Endodermal cell (in vitro differentiated cells): ENCODE measurements at places on chromosomes 3 and 15. TPM values are rescaled to one million over a fixed set of nuclear protein-coding genes. Genes with fewer than 3 reads are reported as not detected.

GRCh38 chr3:12903000-12903800 lies 61.8 kb upstream of the RPL32 start:
- DNase-seq = no peak

- no peak for DNase-seq
Measured at GRCh38 chr15:58114812-58115211, 23.4 kb upstream of the AQP9 start.

GRCh38 chr3:185153171-185153771 lies 411 bp upstream of the C3orf70 start:
- peak; percentile 86 for DNase-seq

DNA sequence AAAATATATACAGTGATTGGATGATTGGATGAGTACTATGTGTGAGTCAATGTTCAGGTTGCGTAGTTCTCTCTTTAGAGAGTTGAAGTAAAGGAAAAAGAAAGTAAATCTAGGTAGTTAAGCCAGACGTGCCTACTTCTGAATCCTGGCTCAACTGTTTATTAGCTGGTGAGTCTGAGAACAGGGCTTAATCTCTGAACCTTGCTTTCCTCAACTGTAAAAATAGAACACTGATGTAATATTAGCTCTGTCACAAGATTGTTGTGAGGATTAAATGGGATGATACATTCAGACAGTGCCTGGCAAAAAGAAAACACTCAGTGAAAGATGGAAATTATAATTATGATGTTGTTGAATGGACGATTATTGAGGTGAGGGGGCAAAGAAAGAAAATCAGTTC lies 413.4 kb downstream of the MAGI1 start:
- no peak for DNase-seq

GRCh38 chr3:134294302-134295280 lies 43.9 kb upstream of the RYK start:
- no peak for DNase-seq

DNA sequence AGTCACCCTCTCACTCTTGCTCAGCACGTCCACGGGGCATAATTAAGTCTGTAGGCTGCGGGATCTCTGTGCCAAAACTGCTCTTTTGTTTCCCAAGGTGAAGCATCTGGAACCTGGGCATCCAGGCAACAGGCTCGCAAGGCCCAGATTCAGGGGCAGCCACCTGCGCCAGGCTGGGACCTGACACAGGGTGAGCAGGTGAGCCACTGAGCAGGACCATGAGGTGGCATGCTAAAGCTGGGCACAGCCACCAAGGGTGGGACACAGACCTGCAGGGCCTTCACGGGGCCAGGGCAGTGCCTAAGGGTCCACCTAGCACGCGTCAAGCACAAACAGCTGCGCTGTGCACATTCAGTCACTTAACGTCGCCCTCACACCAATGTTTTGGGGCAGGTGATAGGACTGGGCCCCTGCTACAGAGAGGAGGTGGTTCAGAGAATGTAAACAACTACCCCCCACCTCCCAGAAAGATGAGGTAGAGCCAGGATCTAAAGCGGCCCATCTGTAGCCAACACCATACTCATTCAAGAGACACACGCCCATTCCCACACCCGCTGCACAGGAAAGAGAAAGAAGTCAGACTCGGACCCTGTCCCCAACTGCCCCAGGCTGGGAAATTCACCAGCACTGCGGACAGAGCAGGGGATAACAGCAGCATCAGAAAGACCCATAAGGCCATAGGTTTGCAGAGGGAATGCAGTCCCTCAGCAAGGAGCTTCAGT lies 16.3 kb downstream of the XXYLT1 start:
- peak; percentile 47 for DNase-seq

GRCh38 chr3:188262913-188263683 lies 109.1 kb downstream of the LPP start:
- DNase-seq = no peak

- DNase-seq = no peak
Measured at GRCh38 chr15:84910928-84911623, 26.6 kb downstream of the SLC28A1 start.

DNA sequence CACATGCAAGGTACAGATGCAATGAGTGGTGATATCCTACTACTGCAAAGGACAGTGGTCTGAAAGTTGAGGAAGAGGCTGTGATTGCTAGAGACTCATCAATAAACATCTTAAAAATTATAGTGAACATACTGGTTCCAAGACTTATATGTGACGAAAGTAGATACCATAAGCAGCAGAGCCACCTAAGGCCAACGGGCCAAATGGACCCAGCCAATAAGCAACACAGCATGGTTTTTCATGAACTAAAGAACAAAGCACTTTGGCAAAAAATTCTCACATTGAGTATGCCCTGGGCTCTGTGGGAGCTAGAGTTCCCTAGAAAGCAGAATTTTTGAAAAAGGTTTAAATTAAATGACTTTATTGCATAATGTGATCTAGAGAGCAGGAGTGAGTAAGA lies 272.1 kb downstream of the SI start:
- no peak for DNase-seq

DNA sequence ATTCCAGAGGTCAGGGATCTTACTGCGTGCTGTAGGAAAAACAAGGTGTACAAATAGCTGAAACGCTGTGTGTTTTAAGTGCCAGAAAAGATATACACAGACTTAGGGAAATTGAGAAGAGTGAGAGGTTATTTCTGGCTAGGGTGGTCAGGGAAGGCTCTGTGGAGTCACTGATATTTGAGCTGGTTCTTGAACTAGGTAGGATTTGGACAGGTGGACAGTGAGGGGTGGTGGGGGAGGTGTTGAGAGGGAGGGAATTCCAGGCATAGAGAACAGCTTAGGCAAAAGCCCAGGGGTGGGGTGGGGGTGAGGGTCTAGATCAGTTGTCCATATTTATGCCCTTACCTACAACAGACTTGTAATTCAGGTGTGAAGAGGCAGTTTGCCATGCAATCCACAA lies 7.0 kb downstream of the SEMA6D start:
- DNase-seq = no peak

- DNase-seq = no peak
Measured at GRCh38 chr3:124862006-124862405, 25.2 kb downstream of the ITGB5 start.

- DNase-seq = no peak
Measured at GRCh38 chr3:9244495-9245183, 4.8 kb downstream of the SRGAP3 start.

DNA sequence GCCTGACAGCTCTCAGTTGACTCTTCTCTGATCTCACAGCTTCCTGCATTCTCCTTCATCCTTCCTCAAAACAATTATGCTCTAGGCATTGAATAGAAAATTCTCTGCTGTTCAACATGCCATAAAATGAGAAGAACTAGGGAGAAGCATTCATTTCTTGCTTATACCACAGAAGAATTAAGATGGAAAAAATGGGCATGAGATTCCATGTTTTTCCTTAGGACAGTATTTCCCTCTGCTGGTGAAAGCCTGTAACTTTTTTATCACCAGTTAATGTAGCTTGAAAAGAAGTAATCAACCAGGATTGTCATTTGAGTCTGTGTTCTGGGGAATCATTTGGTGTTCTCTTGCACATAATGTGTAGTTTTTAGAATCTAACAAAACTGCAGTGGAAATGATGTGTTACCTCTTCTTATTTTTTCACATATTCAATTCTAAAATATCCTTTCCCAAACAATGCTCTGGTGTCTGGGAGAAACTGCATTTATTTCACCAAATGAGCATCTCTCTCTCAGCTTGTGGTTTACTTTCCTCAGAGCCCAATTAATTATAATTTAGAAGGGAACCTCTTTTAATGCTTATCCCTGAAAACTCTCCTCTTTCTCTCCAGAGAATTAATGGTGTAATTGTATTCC lies 92.8 kb upstream of the DCBLD2 start:
- DNase-seq = no peak

- no peak for DNase-seq
Measured at GRCh38 chr3:172627057-172627809, 83.6 kb downstream of the NCEH1 start.

DNA sequence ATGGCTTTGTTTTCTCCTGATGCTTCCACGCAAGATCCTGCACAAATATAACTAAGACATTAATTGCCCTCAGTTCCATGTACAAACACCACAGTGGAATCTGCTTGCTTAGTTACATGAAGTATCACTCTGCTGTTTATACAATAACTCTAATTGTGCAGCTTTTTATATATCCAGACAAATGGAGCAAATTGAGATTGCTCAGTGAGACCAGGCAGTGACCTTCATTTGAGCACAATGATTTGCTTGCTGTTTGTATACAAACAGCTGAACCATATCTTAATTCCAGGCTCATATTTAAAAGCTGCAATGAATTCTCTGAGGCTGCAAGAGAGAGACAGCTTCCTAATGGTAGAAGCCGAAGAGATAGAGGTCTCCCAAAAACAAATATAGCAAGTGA lies 243.7 kb downstream of the CADPS start:
- no peak for DNase-seq

DNA sequence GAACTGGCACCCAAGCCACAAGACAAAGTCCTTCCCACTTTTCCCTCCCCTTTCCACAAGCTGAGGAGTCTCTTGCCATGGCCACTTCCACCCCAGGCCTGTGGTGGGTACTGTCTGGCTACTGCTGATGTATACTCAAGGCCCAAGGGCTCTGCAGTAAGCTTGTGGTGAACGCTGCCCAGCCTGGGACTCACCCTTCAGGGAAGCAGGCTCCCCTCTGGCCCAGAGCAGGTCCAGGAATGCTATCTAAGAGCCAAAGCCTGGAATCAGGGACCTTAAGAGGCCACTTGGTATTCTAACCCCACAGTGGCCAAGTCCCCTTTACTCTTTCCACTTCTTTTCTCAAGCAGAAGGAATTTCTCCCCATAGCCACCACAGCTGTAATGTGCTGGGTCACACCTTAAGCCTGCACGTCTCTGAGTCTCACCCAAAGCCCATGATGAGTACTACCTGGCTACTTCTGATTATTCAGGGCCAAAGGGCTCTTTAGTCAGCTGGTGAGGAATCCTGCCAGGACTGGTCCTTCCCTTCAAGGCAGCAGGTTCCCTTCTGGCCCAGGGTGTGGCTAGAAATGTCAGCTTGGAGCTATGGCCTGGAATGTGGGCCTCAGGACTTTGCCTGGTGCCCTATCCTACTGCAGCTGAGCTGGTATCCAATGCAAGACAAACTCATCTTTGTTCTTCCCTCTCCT lies 4.0 kb downstream of the PATL2 start:
- DNase-seq = no peak

- DNase-seq = no peak
Measured at GRCh38 chr3:156461889-156462288, 93.0 kb downstream of the SSR3 start.

DNA sequence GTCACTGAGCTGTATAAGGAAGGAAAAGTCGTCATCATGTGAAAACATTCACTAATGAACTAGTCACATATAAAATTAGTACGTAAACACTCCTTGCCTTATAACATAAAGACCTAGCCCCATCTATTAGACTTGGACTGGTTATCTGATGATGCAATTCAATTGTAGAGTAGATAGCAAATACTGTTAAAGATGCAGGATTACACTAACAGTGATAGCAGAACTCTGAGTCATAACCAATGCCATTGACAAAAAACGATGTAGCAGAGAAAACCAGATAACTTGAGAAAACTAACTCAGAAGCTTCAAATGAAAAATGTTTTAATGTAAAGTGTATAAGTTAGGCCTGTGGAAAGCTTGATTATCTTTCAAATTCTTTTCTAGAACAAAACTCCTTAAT lies 132.2 kb downstream of the WDR72 start:
- DNase-seq = no peak

DNA sequence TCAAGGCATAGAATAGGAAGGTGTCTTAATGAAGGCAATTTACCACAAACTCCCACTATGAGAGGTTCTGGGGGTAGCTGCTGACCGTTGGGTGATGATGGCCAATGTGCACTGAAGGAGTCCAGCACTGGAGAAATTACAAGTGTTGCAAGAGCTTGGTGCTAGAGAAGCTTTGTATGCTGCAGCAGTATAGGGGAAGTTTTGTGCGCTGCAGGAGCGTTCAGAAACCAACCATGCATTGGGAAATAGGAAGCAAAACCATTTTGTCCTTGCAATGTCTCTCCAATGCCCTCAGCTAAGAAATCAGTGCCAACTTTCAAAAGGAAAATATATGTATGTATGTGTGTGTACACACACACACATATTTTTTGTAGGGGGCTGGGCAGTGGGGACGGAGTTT lies 441.6 kb upstream of the NAALADL2 start:
- no peak for DNase-seq

- DNase-seq = peak; percentile 37
Measured at GRCh38 chr3:14230729-14231128, 52.1 kb downstream of the LSM3 start.

DNA sequence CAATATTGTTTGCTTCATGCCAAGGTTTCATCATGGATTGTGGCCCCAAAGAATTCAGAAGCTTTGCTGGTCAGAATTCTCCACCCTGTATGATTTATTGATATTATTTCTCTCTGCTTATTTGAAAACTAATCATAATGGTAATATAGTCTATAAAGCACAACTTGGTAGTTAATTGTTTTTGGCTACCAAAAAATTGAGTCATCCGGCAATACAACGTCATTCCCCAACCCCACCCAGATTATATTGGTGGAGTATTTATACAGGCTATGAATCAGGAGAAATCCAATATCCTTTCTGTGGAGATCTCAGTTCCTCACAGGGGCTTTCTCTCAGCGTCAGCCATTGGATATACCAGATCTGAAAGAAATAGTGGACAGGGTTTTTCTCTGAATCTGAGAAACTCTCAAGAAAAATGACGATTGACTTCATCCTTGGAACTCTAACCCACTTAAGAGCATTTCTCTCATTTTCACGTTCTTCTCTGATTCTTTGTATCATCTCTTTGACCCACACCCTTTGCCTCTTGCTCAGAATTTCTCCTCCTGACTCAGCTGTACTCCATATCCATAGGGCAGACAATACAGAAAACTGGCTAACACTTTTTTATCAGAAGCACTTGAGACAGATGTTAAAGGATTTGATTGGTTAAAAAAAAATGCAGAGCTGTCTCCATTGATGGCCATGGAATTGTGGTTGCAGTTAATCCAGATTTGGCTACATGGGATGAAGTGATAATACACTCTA lies 1055.8 kb upstream of the CADM2 start:
- DNase-seq = no peak

GRCh38 chr15:73326157-73326556 lies 42.6 kb downstream of the HCN4 start:
- DNase-seq = no peak

DNAH12 gene
- 0.25 and 0.77 TPM in 2 replicates for total RNA-seq

FOXB1 gene
- 0.73 and 1.7 TPM in 2 replicates for total RNA-seq

KCNMB3 gene
- 0.14 to 2.6 TPM (median 2.4 TPM) in 3 replicates for total RNA-seq

SAXO2 gene
- total RNA-seq = 14.3 and 17.6 TPM in 2 replicates

SCAANT1 gene
- not detected in 2 replicates for total RNA-seq

UNC13C gene
- total RNA-seq = 19.9 to 32.2 TPM (median 20.3 TPM) in 3 replicates

KNSTRN gene
- 57.6 and 58.6 TPM in 2 replicates for total RNA-seq

AADACL2 gene
- total RNA-seq = not detected in 2 replicates

ZPLD1 gene
- total RNA-seq = not detected in 3 replicates

RLBP1 gene
- not detected in 3 replicates for total RNA-seq

CCR8 gene
- not detected in 3 replicates for total RNA-seq
